ENCODE measurements at places on chromosomes 4 and X.

DNA sequence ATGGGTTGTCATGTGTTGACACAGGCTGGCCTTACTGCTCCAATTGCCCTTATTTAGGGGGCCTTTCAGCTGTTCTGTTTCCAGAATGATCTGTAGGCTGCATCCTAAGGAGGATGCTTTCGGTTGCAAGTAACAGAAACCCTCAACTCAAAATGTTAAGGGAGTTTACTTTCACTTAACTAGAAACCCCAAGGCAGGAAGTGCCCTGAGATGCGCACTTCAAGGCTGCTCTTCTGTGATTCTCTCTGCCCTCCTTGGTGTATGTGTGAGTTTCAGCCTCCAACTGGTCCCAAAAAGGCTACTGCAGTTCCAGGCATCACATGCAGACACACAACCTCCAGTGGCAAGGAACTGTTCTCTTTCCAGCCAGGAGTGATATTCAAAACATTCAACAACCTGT lies 97.3 kb upstream of the ATP6AP2 start:
- no peak for DNase-seq

DNA sequence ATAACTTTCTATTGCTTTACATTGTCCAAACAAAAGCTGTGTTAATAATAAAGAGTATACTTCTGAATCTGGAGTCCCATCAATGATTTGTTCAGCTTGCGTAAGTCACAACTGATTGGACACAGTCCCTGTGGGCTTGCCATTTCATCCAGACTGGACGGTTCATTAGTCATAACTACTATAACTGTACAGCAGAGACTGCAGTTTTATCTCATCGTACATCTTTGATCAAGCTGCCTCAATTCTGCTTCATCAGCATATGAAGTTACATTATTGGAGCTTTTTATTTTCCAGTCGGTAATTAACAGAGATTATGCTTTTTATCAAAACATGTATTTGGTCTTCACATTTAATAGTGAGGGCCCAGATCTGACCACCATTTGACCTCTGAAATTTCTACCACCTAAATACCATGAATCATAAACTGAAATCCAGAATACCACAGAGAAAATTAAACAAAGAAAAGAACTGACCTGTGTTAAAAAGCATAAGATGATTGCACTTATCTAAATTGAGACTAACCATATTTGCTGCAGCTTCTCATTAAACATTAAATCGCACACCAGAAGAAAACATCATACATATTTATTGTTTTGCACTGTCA lies 12.5 kb upstream of the MAB21L2 start:
- no peak for DNase-seq

DNA sequence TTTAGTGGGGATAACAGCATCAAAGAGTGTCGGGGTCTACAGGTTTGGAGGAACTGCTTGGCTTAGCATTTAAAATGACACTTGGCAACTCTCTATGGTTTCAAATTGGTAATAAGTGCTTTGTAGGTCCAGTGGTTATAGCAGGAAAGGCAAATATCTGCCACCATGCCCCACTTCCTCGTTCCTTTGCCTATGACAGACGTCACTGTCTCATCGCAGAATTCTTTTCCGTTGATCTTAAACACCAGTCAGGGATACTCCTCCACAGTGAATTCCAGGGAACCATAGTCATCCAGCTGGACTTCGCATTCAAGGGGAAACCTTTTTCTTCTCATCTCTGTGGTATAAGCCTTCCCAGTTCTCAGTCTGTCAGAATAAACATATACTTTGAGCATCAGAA lies 319.1 kb downstream of the GPAT3 start:
- no peak for DNase-seq

GRCh38 chrX:48802089-48802904 lies 430 bp downstream of the HDAC6 start:
- peak; percentile 75 for DNase-seq

- no peak for DNase-seq
Observed at GRCh38 chrX:21565025-21565424, 93.1 kb downstream of the KLHL34 start.

GRCh38 chr4:43331226-43332051 lies 438.9 kb downstream of the GRXCR1 start:
- DNase-seq, result no peak

DNA sequence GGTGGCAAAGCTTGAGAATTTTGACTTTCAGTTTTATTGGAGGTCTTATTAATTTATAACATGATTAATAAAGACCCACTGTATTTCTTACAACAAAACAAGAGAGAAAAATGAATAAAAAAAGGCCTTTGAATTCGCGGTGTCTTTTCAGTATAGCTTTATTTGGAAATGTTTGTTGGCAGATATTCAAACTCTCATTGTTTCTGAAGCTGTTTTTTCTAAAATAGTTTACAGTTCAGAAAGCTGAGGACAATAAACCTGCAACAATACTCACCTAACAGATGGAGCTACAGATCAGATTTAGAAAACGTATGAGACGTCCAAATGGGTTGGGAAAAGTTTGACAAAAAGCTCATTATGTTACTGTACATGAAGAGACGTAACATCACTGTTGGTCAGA lies 2.4 kb upstream of the SPARCL1 start:
- DNase-seq, result no peak

- no peak for DNase-seq
Observed at GRCh38 chr4:186216465-186217024, 10.8 kb upstream of the KLKB1 start.

- no peak for DNase-seq
Observed at GRCh38 chr4:112431158-112431557, 84.8 kb downstream of the NEUROG2 start.

DNA sequence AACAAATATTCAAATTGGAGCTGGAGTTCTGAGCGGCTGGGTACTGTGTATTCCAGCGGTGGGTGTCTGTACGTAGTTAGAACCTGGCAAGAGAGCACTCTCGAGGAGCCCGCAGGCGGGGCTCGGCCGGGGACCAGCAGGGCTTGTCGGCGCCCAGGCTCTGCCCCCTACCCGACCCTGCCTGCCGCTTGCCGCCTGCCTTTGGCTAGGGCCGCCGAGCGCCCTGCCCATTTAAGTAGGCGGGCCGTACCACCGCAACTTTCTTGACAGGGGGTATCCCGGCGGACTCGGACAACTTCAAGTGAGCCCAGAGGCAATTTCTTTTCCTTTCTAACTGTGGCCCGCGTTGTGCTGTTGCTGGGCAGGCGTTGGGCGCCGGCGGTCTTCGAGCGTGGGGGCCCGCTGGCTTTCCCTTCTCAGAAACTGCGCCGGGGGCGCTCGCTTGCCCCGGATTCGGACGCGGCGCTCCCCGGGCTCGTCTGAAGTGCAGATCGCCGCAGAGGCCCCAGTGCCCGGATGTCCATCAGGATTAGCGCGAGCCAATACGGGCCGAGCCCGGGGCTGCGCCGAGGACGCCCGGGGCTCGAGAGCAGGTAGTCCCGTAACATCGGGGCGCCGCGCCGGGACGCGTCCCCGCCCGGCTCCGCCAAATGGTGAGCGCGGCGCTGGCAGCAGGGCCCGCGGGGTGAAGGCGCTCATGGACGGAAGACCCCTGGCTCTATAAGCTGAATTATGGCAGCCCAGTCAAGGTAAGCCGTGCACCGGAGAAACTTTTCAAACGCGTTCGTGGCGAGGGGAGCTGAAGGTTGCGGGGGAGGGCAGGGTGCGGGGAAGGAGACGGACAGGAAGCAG lies 72.1 kb downstream of the AFF1 start:
- DNase-seq, result peak; percentile 100

DNA sequence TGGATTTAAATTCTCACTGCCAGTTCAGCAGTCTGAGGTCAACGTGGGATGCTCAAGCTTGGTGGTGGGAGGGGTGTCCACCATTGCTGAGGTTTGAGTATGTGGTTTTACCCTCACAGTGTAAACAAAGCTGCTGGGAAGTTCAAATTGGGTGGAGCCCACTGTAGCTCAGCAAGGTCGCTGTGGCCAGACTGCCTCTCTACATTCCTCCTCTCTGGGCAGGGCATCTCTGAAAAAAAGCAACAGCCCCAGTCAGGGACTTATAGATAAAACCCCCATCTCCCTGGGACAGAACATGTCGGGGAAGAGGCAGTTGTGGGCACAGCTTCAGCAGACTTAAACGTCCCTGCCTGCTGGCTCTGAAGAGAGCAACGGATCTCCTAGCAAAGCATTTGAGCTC lies 14.9 kb upstream of the RRAGB start:
- DNase-seq, result no peak

DNA sequence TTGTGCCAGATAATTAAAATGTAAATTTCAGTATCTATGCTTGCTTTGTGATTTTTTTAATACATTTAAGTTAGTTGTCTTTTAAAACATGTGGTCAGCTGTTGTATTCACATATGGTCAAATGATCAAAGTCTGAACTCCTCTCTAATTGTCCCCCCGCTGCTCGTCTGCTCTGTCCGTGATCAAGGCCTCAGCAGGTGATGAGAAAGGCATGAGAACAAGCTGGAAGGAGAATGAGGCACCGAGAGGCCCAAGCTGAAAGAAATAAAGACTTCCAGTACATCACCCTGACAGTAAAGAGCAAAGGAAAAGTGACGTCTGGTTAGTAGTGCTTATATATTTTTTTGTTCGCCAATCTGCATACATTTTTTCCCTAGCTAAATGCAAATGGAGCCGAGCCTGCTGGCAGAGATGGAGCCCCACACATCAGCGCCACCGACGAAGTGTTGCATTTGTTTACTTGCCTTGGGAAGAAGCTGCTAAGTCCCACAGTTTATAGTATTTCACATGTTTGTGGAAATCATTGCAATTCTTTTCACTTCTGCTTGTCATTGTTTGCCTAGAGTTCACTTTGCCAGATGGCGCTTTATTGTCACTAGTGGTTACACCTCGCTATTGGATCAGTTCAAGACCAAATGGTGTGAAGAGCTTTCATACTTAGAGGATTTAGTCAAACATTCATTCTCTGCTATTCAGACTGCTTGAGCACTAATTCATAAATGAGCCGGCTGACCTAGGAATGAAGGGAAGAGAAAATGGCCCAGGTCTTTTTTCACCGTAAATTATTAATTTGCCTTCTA lies 181.5 kb downstream of the ZIC3 start:
- DNase-seq, result no peak

Data from right kidney (tissue), 9 donors.